ENCODE measurements at places on chromosomes 5 and 9.

- no peak for DNase-seq
Measured at GRCh38 chr9:2013743-2014475, 1.2 kb upstream of the SMARCA2 start.

DNA sequence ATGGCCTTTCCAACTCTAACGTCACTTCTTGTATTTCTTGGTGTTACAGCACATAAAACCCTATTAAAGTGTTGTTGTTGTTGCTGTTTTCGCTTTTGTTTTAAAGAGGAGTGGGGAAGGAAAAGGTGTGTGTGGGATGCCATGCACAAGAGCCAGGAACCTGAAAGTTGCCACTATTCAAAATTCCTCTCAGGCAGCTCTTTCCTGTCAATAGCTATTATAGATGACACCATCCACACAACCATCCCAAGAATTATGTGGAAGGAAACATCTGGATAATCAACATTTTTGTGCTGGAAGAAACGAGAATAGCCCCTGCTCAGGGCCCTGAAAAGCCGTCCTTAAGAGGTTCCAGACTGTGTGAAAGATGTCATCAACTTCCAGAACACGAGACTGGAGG is 79.3 kb downstream of the SHB start:
- DNase-seq, result no peak

GRCh38 chr5:1203311-1203967 is 2.0 kb downstream of the SLC6A19 start:
- no peak for DNase-seq

DNA sequence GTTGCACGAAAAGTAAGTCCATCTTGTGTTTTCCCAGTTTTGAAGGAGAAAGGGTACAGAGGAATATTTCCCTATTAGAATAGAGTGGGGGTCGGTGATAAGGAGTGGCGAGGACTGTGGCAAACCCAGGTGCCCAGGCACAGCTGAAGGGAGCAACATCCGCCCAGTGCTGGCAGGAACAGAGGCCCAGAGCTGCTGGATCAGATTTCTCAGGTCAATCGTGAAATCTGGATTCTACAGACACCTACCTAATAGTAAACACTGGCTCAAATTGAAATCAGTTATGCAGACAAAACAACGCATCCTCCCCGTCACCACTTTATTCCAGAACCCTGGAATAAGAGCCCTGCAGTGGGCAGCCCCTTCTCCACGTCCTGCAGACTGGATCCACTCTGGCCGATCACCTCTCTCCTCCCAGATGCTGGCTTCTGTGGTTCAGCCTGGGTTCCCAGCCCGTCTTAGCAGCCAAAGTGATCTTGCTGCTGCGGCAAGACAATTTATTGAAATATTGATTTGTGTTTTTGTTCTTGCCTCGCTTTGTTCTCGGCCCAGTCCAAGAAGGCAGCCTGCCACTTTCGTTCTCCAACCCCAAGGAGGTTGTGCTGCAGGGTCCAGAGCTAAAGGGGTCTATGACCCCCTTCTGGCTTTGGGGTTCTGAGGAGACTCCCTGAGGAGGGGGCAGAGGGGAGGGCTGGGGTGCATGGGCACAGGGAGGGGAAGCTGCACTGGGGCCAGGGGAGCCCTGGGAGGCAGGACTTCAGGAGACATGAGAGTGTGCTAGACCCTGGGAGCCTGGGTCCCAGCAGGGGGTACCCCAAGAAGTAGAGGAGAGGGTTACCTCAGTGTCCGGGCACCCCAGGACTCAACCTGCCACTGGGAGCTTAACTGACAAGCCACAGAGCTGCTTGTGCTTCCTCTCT is 103.3 kb downstream of the ZNF354C start:
- no peak for DNase-seq

DNA sequence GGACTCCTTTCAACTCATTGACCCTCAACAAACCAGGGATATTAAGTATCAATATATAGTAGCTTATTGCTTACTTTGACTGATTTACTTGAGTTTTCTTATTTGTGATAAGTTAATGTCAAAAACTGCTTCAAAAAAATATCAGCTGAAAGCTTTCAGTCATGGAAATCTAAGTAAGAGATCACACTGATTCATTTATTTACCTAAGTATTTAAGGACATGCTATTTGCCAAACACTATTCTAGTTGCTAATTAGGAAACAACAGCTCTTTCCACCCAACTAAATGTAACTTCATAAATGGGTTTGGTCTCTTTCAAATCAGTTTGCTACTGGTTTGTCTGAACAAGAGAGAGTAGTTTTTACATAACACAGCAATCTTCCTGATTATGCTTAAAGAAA is 48.2 kb downstream of the CHD1 start:
- no peak for DNase-seq

GRCh38 chr5:92337772-92338234 is 954.7 kb upstream of the ARRDC3 start:
- no peak for DNase-seq

- DNase-seq, result no peak
Measured at GRCh38 chr5:167608390-167609272, 682.8 kb upstream of the WWC1 start.

GRCh38 chr9:111969061-111969460 is 72.4 kb downstream of the UGCG start:
- no peak for DNase-seq

GRCh38 chr9:35666045-35666444 is 1.1 kb upstream of the ARHGEF39 start:
- no peak for DNase-seq

DNA sequence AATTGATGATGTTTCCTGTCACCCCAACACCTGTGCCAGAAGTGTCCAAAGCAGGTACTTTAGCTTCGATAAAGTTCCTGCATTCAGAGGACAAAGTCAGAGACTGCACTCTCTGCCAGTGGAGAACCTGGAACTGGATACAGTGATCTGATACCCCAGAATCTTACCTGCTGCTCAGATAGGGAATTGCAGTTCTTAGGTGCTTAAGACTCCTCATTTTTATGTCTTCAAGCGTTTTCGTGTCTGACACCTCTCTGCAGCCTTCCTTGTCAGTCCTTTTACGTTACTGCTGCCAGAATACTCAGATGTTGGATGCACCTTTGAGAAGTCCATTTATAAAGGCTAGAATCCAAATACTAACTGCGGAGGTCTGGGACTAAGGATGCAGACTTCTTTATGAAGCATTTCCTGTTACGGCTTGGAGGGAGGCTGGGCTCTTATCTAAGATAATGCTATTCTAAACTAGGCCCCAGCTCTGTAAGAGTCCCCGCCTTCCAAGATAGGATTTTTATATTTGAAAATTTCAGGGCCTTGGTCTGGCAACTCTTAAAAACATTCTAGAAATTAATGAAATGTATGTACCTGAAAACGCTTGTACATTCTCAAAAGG is 1.9 kb downstream of the ISOC1 start:
- DNase-seq, result no peak

- no peak for DNase-seq
Measured at GRCh38 chr5:42483472-42484154, 60.4 kb downstream of the GHR start.

- DNase-seq, result no peak
Measured at GRCh38 chr5:89728134-89728533, 681.4 kb downstream of the CETN3 start.

- DNase-seq, result no peak
Measured at GRCh38 chr5:11510889-11511288, 393.4 kb downstream of the CTNND2 start.

DNA sequence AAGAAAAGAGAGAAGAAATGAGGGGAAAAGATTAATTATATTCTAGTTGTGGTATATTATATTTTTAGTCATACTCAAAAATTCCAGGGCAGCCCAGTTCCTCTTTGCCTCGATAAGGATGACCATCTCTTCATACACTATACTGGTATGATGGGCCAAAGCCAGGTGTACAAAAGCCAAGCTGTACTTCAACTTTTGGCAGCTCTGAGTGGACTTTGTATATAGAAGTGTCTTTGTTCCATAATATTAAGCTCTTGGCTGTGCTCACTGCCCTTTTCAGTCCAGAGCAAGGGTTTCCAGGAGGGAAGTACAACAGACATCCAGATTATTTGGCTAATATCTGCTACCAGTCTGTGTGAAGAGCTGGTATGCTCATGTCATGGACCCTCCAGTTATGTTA is 934.3 kb upstream of the CDH10 start:
- DNase-seq, result no peak

GRCh38 chr9:131019388-131020239 is 10.6 kb downstream of the LAMC3 start:
- DNase-seq, result no peak

- no peak for DNase-seq
Measured at GRCh38 chr9:134375430-134376385, 49.5 kb downstream of the RXRA start.

- DNase-seq, result no peak
Measured at GRCh38 chr5:80399526-80400239, 8.2 kb upstream of the ZFYVE16 start.
